ENCODE measurements at places on chromosomes 12 and 14.
A peak's percentile ranks its signal among the peaks of the same experiment; 100 is the strongest.

DNA sequence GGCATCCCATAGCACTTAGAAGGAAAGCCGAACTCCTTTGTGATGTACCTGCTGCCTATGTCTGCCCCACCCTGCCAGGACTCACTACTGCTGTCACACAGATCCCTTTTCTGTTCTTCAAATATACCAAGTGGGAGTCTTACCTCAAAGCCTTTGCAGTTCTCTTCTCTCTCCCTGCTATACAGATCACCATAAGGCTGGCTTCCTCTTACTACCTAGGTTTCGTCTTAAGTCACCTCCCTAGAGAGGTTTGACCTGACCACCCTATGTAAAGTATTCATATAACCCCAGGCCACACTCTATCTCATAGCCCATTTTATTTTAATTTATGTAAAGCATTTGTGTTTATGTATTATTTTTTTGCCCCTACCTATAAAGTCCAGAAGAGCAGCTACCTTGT, 117.6 kb downstream of the CRADD start:
- no peak for DNase-seq

- peak; percentile 35 for DNase-seq
These were observed 54.1 kb downstream of the COCH start for GRCh38 chr14:30928462-30928861.

DNA sequence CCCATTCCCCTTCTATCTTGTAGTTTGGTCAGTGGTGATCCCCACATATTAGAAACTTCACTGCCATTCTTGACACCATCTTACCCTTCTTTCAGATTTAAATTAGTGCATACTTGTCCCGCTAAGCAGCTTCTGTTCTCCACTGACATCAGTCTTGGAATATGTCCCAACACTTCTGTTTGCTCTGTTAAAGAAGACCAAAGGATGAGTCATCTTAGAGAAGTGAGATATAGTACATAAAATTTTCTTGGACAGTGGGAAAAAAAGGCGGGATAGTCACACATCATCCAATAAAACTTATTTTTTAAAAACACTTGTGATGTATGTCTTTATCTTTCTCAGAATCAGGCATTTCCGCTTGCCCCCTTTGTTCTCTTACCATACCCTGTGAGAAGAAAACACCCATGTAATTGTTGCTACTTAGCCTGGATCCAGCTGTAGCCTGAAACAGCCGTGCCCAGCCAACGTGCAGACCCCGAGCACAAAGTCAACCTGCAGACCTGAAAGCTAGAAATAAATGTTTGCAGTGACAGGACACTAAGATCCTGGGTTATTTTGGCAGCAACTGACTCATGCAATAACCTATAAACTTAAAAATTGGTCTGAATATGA, 100.1 kb upstream of the PDE3A start:
- DNase-seq = peak; percentile 37

DNA sequence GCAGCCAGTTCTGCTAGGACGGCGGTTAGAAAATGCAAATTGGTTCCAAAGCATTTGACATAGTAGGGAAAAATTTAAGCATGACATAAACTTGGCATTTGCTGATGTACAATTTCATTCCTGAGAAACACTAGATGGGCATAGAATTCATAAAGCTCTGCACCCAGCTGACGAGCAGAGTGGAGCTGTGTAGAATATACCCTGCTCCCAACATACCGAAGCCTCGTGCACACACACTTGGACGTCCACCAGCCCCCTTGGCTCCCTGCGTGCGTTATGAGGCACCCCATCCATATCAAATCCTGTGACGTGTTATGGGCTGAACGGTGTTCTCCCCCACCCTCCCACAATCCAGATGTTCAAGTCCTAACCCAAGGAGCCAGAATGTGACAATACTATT, 65.4 kb downstream of the CLMN start:
- DNase-seq = no peak

DNA sequence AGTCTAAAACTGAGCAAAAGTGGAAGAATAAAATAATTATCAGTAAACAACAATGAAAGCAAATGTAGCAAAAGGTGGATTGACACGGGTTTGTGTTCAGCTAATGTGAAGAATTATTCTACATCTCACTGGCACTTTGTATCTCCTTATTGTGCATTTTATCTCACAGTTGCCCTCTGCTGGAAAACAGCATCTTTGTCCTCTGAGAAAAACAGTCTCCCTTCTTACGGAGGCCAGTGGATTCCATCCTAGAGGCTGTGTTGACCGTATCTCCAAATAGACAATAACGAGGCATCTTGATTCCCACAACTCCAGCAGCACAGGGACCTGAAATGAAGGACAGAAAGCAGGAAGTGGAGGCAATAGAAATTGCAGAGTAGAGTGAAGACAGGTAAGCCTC, 51.3 kb upstream of the PLBD1 start:
- DNase-seq = peak; percentile 30

- DNase-seq = no peak
These were observed 32.6 kb downstream of the MOK start for GRCh38 chr14:102272392-102272791.

GRCh38 chr12:53735556-53735955, 8.3 kb upstream of the CALCOCO1 start:
- DNase-seq = no peak

DNA sequence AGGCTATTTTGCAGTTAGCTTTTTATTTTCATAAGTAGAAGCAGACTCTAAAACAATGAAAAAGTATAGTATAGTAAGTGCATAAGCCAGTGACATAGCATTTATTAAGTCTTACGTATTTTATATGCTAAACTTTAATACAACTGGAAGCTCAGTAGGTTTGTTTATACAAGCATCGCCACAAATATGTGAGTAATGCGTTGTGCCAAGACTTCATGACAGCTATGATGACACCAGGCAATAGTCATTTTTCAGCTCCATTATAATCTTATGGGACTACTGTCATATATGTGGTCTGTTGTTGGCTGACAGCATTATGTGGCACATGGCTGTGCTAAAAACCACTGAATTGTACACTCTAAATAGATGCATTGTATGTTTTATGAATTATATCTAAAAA, 40.3 kb downstream of the SLC38A2 start:
- DNase-seq = no peak

DNA sequence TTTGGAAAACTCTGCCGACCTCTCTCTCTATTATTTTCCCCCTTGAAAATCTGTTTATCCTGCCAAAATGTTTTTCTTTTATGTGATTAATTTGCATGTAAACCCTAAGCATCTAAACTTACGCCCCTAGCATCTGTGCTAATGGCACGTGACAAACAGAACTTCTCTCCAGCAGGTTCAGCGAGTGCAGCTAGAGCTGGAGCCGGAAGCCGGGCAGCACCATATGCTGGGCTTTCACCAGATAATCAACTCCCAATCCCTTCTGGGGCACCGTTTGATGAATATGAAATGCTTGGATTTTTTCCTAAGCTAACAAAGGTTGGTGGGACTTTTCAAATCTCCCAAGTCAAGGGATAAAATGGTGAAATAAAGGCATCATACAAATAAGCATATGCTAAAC, 667.5 kb upstream of the TMEM132C start:
- DNase-seq = no peak

GRCh38 chr14:77023001-77023996, 5.2 kb downstream of the IRF2BPL start:
- no peak for DNase-seq

DNA sequence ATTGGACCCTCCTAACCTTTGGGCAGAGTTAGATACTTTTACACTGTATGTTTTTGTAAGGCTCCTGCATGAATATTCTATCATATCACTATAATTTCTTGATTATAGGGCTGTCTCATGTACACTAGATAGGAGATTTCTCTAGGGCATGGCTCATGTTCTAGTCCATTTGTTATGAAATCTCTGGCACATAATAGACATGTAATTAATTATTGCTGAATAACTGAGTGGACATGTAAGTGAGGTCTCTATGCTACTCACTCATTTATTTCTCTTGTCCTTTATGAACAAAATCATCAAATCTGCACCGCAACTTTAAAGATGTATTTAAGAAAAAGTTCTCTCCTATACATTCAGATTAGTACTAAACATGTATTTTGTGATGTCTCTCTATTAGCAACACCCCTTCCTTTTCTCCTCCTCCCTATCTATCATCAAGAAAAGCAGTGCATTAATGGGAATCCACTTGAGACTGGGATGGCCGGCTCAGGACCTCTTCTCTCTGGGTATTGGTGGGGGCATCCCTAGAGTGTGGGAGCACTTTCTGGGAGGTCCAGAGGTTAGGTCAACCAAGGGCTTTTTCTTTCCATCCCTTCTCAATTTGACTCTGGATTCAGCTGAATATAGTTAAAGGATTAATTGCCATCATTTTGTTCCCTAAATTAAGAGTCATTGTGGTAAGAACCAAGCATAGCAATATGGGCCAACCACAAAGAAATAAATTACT, 168.0 kb upstream of the HMGA2 start:
- DNase-seq = no peak

GRCh38 chr12:68043435-68043834, 54.2 kb downstream of the IFNG-AS1 start:
- DNase-seq = no peak

- peak; percentile 34 for DNase-seq
These were observed 82.6 kb upstream of the PTPRB start for GRCh38 chr12:70719672-70720420.

DNA sequence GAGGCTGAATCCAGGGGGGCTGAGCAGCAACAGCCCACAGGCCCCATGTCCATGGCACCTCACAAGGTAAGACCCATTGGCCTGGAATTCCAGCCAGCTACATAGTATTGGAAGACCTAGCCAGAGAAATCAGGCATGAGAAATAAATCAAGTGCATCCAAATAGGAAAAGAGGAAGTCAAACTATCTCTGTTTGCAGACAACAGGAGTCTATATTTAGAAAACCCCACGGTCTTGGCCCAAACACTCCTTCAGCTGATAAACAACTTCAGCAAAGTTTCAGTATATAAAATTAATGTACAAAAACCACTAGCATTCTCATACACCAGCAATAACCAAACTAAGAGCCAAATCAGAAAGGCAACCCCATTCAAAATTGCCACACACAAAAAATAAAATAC, 16.9 kb downstream of the PDE6H start:
- no peak for DNase-seq

- no peak for DNase-seq
These were observed 29.7 kb downstream of the KDM2B start for GRCh38 chr12:121550974-121551634.

DNA sequence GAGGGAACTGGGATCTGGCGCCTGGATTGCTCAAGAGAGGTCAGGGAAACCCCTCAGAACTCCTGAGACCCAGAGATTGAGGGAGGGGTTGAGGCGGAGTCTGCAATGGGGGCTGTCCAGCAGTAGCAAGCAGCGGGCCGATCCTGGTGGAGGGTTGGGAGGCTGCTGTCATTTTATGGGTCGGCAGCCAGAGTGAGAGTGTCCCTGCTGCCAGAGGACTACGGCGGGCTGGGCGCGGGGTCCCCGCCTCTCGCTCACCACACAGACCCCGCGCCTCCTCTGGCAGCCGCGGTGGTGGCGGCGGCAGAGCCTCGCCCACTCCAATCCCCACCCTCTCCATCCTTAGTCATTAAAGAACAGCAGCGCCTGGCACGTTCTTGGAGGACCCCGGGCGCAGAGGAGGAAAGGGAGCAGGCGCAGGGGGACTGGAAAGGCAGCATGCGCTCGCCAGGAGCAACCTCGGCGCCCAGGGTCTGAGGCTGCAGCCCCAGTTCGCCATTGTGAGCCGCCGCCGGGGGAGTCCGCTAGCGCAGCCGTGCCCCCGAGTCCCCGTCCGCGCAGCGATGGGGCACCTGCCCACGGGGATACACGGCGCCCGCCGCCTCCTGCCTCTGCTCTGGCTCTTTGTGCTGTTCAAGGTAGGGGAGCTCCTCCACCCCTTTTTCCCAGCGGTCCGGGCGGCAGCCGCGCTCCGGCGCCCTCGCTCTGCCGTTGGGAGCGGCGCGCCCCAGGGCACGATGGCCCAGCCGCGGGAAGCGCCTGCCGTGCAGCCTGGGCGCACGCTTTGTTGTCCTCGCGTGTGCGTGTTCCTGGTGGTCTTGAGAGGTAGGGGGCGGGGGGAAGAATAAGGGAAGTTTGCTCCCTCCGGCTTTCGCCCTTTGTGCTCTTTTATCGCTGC, at the start of gene PTPRO:
PTPRO (plus strand) TSS at position 345 of the 898 bp plus-strand sequence.
- no peak for DNase-seq

DNA sequence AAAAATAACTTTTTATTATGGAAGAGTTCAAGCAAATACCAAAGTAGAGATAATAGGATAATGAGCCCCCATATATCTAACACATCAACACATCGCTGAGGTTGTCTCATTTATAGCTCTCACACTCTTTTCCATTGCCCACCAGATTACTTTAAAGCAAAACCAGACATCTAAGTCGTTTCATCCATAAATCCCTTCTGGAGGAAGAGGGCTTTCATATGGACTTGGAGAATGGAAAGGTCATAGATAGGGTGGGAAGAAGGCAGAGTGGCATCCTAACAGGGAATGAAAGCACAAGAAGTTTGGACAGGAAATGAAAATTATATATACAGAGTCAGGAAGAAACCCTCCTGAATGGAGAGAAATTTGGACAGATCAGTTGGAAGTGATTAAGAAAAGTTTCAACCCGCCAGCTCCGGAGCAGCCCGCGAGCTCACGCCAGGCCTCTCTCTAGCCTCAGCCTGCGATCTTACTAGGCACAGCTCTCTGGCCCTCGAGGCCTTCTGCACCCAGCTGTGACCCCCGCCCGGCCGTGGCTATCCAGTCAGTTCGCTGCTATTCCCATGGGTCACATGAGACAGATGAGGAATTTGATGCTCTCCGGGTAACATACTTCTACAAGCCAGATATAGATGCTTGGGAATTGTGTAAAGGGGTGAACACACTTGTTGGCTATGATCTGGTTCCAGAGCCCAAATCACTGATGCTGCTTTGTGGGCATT, 48.4 kb upstream of the NID2 start:
- no peak for DNase-seq

- no peak for DNase-seq
These were observed 577 bp downstream of the ATG101 start for GRCh38 chr12:52070185-52070925.

DNA sequence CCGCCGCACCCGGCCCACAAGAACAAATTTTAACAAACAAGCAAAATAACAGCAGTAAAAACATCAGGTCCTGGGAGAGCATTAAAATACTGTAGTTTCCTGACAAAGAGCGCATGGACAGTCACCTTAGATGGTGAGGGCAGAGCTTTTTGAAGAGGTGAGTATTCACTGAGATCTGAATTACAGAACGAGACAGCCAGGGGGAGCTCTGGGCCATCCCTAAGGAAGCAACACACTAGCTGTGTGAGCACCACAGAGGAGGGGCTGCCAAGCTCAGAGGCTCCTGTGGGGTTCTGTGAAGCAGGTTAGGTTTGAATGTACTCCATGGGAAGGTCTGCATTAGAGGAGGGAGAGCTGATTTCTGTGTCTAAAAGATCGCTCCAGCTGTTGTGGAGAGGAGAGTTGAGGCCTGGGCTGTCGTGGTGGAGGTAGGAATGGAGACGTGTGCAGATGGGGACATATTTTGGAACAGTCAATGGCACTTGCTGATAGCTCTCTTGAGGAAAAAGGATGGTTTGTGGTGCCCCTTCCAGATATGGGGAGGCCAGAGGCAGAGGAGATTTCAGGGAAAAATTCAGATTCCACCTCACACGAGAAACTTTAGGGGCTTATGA, 72.9 kb downstream of the TRAFD1 start:
- DNase-seq = peak; percentile 77

GRCh38 chr12:114221136-114221833, 184.7 kb downstream of the TBX5 start:
- DNase-seq = no peak

Data from NB4 (cell line).